ENCODE measurements at places on chromosomes 3 and 15. TPM values are rescaled to one million over a fixed set of nuclear protein-coding genes. Genes with fewer than 3 reads are reported as not detected.

The MESP1 gene
- total RNA-seq, result 1.1 TPM

- no peaks in the 10 kb centered on the region for H3K27me3 ChIP-seq
- no peak for DNase-seq
- H3K27ac ChIP-seq, result no peak overlapping the region
Measured at GRCh38 chr3:17795280-17795679, 52.8 kb upstream of the TBC1D5 start.

The GPR171 gene
- total RNA-seq, result not detected

DNA sequence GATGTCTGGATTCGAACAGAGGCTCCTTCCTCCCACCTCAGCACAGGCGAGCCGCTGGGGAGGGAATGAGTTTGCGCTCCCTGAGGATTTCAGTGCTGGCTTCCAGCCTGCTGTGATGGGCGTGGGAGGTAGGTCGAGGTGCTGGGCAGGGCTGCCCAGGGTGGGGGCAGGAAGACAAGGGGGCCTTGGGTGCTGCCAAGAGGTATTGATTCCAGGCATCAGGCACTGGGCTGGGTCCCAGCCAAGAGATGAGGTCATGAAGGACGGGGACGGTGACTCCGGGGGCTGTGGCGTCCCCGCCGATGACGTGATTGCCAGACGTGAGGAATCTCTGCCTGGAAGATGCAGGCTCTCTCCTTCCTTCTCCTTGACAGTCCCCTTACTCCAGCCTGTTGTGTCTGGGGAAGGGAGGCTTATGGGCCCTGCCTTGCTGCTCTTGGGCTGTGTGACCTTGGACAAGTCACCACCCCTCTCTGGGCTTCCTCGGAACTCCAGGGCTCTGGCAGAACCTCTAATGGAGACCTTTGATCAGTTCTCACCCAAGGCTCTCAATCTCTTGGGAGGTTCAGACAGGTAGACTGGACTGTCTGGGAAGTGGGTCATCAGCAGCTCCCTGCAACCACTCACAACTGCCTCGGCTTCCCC, 116.8 kb downstream of the FBLN2 start:
- peaks cover 15% of the 10 kb centered on the region for H3K27me3 ChIP-seq
- H3K36me3 ChIP-seq, result no peaks in the 10 kb centered on the region
- DNase-seq, result no peak
- H3K27ac ChIP-seq, result no peak overlapping the region

- DNase-seq, result no peak
- no peaks in the 10 kb centered on the region for H3K36me3 ChIP-seq
- no peak overlapping the region for H3K27ac ChIP-seq
- peak overlapping the region; percentile 4 for H3K4me3 ChIP-seq
Measured at GRCh38 chr3:176362191-176362731, 835.0 kb downstream of the TBL1XR1 start.

The GNAT1 gene
- total RNA-seq, result not detected

DNA sequence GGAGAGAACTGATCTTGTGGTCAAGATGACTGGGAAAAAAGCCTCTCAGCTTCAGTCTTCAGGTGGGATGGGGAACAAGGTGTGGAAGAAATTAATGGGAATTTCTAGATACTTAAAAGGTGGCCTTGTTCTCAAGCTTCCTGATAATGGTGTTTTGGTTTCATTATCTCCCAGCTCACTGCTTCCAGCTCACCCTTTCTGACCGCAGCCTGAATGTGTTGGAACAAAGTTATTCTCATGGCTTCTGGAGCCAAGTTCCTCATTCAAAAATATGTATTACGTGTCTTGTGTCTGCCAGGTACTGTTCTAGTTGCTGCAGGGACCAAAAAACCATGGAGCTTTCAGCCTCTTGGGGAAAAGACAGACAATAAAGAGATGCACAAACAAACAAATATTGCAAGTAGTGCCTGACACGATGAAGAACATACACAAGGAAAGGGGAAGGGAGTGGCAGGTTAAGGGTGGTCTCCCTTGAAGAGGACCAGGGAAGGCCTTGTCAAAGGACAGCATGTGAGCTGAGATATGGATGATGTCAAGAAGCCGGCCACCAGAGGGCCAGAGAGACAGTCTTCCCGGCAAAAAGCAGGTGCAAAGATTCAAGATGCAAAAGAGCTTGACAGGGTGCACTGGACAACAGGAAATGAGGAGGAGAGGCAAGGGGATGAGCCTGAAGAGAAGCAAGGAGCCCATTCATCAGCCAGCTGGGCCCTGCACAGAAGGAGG, 35.5 kb downstream of the ARRDC4 start:
- H3K4me3 ChIP-seq, result no peak overlapping the region
- H3K27ac ChIP-seq, result no peak overlapping the region
- peaks cover 18% of the 10 kb centered on the region for H3K27me3 ChIP-seq
- no peaks in the 10 kb centered on the region for H3K36me3 ChIP-seq
- peak; percentile 40 for DNase-seq

DNA sequence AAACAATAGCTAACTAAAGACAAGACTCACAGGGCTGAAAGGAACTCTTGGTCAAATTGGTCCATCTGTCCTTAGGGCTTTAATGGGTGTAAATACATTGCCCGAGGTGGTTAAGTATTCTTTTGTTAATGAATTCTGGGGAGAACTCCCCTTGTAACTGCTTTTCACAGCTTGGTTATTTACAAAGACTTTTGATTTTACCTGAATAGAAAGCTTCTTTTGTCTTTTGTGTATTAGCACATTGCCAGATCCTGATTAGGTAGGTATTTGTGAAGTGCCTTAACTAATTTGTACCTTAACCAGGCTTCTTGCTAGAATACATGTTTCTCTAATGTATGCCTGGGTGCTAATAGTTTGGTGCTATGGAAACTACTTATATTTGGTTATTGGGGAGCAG, 14.0 kb downstream of the CHD2 start:
- no peak overlapping the region for H3K27ac ChIP-seq
- H3K36me3 ChIP-seq, result peaks cover 64% of the 10 kb centered on the region
- H3K4me1 ChIP-seq, result peaks cover 25% of the 10 kb centered on the region
- no peak for DNase-seq
- no peaks in the 10 kb centered on the region for H3K27me3 ChIP-seq

The FBXW12 gene
- total RNA-seq, result not detected

The CTXN2 gene
- not detected for total RNA-seq

GRCh38 chr3:134419214-134419959, 45.1 kb upstream of the AMOTL2 start:
- no peak for DNase-seq
- H3K36me3 ChIP-seq, result no peaks in the 10 kb centered on the region
- no peaks in the 10 kb centered on the region for H3K4me1 ChIP-seq
- no peaks in the 10 kb centered on the region for H3K27me3 ChIP-seq
- no peak overlapping the region for H3K27ac ChIP-seq

The ERICH6 gene
- not detected for total RNA-seq

DNA sequence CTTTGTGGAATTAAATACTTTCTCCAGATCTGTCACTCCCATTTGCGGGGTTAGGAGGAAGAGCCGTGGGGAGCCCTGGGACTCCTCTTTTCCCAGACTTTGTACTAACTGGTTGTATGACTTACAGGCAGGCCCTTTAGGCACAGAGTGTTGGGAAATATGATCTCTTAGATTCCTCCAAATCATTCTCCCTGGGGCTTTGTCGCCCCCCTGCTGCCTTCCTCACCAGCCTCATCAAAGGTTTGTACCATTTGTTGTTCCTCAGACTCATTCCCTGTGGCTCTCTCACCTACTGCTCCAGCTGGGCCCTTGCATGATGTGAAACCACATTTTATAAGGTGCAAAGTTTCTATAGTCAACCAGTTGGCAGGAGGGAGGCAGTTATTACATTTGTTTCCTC, 56.4 kb downstream of the CRYGS start:
- H3K27ac ChIP-seq, result no peak overlapping the region
- DNase-seq, result no peak
- H3K4me1 ChIP-seq, result no peaks in the 10 kb centered on the region
- no peaks in the 10 kb centered on the region for H3K36me3 ChIP-seq
- H3K4me3 ChIP-seq, result no peak overlapping the region

The SMCO1 gene
- total RNA-seq, result 0.20 TPM

The CYP19A1 gene
- 1.6 TPM for total RNA-seq

The KAT2B gene
- 13.2 TPM for total RNA-seq

- no peaks in the 10 kb centered on the region for H3K4me1 ChIP-seq
- no peak for DNase-seq
- H3K27me3 ChIP-seq, result no peaks in the 10 kb centered on the region
- no peak overlapping the region for H3K27ac ChIP-seq
- H3K36me3 ChIP-seq, result no peaks in the 10 kb centered on the region
Measured at GRCh38 chr3:107065094-107065861, 312.0 kb upstream of the CCDC54 start.

- H3K4me1 ChIP-seq, result peaks cover 16% of the 10 kb centered on the region
- no peak for DNase-seq
Measured at GRCh38 chr3:13069495-13069894, 3.7 kb downstream of the IQSEC1 start.

DNA sequence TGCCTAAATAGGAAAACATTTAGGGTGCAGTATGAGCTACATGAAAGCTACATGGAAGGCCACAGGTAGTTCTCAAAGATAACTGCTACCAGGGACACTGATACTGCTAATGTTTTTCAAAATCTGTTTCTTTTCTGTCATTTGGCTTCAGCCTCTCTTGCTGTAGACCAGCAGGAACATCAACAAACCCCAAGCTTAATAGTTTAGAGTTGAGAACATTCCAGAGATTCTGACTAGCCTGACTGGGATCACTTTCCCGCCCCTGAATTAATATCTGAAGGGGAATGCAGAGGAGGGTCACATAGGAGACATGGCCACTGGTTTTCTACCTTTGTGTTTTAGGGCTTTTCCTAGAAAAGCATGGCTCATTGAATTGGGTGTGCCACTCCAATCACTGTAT, 16.9 kb upstream of the C3orf38 start:
- DNase-seq, result no peak
- H3K4me1 ChIP-seq, result no peaks in the 10 kb centered on the region
- H3K27ac ChIP-seq, result no peak overlapping the region
- peaks cover 52% of the 10 kb centered on the region for H3K36me3 ChIP-seq
- no peak overlapping the region for H3K4me3 ChIP-seq

DNA sequence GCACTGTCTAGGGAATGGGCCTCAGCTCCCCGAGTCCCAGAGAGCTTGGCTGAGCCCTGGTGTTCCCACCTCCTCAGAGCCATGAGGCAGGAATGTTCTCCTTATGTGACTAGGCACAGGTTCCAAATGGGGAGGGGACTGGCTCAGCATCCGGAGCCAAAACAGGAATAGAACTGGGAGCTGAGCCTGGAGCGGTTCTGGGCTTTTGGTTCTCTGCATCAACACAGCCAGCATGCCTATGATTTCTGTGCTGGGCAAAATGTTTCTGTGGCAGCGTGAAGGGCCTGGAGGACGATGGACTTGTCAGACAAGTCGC, at the start of gene FAM131A:
Gene FAM131A (plus strand): TSS at position 202 of the 316 bp plus-strand sequence. CDS start 31 bp downstream, at position 233.
- peak within 1 kb of the TSS; percentile 83 for H3K27ac ChIP-seq
- DNase-seq, result no peak
- no peaks in the 10 kb centered on the region for H3K27me3 ChIP-seq
- H3K4me1 ChIP-seq, result peaks cover 43% of the 10 kb centered on the region
- peaks cover 37% of the 10 kb centered on the region for H3K36me3 ChIP-seq

DNA sequence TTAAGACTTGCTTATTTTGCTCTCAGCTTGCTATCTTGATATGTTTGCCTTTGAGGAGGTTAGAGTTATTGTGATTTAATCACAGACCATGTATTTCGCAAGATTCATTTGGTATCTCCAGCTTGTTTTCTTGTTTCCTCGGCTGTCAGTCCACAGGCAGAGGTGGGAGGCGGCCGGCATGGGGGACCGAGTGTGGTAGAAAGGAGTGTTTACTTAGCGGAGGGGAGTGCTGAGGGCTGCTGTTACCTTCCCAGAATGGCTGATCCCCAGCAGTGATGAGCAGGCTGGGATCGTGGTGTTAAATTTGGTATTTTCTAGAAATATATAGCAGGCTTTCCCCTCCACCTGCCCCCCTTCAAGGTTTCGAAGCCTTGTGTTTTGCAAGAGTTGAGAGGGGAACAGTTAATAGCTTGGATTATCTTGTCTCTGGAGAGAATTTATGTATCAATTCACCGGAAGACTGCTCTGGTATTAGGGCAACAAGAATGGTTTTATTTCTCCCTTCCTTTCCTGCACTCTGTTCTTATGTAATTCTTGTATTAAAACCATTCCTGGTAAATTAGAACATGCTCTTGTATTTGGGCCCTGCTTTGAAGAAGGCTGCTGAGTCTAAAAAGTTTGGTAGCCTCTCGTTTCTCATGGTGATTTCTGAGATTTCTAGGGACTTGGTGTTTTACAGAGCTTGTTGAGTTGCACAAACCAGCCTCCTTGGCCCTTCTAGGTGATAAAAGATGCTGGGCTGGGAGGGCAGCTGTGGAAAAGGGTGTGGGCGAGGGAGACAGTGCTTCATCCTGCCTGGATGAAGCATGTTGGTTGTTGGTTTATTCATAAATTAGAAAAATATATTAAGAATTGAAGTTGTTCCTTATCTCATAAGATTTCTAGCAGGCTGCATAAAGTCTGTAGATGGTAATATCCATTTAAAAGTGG, 151.4 kb downstream of the IGF1R start:
- no peak overlapping the region for H3K4me3 ChIP-seq
- H3K27me3 ChIP-seq, result peaks cover 38% of the 10 kb centered on the region
- H3K36me3 ChIP-seq, result no peaks in the 10 kb centered on the region

GRCh38 chr3:102661707-102662497, 227.1 kb downstream of the ZPLD1 start:
- H3K27ac ChIP-seq, result no peak overlapping the region
- H3K4me3 ChIP-seq, result no peak overlapping the region
- H3K36me3 ChIP-seq, result no peaks in the 10 kb centered on the region
- H3K27me3 ChIP-seq, result no peaks in the 10 kb centered on the region
- no peak for DNase-seq

- no peaks in the 10 kb centered on the region for H3K36me3 ChIP-seq
- H3K4me1 ChIP-seq, result no peaks in the 10 kb centered on the region
- no peak for DNase-seq
- H3K4me3 ChIP-seq, result no peak overlapping the region
- no peaks in the 10 kb centered on the region for H3K27me3 ChIP-seq
- H3K27ac ChIP-seq, result no peak overlapping the region
Measured at GRCh38 chr3:146803745-146804144, 198.6 kb upstream of the PLSCR5 start.

GRCh38 chr3:136381051-136381450, 130.9 kb downstream of the PCCB start:
- no peak for DNase-seq
- H3K27ac ChIP-seq, result no peak overlapping the region
- H3K4me3 ChIP-seq, result no peak overlapping the region
- no peaks in the 10 kb centered on the region for H3K4me1 ChIP-seq

The FBXO45 gene
- 37.0 TPM for total RNA-seq

- DNase-seq, result no peak
- H3K27ac ChIP-seq, result no peak overlapping the region
- no peaks in the 10 kb centered on the region for H3K36me3 ChIP-seq
- H3K4me3 ChIP-seq, result no peak overlapping the region
- H3K4me1 ChIP-seq, result no peaks in the 10 kb centered on the region
Measured at GRCh38 chr3:160780245-160780644, 24.2 kb downstream of the PPM1L start.

The SLC15A2 gene
- total RNA-seq, result 0.24 TPM

- H3K4me3 ChIP-seq, result no peak overlapping the region
- H3K4me1 ChIP-seq, result no peaks in the 10 kb centered on the region
- DNase-seq, result peak; percentile 30
- H3K36me3 ChIP-seq, result no peaks in the 10 kb centered on the region
Measured at GRCh38 chr3:150830094-150830681, 67.2 kb upstream of the SIAH2 start.

GRCh38 chr15:100601617-100602063, 344 bp downstream of the LINS1 start:
- no peaks in the 10 kb centered on the region for H3K27me3 ChIP-seq
